ENCODE measurements at places on chromosomes 13 and 19.

- no peak for DNase-seq
These were observed 4.2 kb upstream of the GP6 start for GRCh38 chr19:55042344-55042678.

- DNase-seq = no peak
These were observed 36.9 kb downstream of the RASA3 start for GRCh38 chr13:114095486-114095885.

DNA sequence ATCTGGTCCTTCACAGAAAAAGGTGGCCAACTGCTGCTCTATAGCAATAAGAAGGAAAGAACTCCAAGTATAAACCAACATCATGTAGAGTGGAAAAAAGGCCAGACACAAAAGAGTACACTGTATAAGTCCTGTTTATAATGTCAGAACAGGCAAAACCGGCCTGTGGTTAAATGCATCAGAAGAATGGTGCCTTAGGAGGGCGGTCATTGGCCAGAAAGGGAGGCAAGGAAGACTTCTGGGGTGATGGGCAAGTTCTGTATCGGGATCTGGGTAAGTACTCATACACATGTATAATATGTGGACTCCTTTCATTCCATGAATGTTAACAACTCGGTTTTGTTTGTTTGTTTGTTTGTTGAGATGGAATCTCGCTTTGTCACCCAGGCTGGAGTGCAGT lies 4.1 kb downstream of the ETHE1 start:
- no peak for DNase-seq

GRCh38 chr13:66506979-66507378 lies 723.2 kb downstream of the PCDH9 start:
- DNase-seq = no peak

DNA sequence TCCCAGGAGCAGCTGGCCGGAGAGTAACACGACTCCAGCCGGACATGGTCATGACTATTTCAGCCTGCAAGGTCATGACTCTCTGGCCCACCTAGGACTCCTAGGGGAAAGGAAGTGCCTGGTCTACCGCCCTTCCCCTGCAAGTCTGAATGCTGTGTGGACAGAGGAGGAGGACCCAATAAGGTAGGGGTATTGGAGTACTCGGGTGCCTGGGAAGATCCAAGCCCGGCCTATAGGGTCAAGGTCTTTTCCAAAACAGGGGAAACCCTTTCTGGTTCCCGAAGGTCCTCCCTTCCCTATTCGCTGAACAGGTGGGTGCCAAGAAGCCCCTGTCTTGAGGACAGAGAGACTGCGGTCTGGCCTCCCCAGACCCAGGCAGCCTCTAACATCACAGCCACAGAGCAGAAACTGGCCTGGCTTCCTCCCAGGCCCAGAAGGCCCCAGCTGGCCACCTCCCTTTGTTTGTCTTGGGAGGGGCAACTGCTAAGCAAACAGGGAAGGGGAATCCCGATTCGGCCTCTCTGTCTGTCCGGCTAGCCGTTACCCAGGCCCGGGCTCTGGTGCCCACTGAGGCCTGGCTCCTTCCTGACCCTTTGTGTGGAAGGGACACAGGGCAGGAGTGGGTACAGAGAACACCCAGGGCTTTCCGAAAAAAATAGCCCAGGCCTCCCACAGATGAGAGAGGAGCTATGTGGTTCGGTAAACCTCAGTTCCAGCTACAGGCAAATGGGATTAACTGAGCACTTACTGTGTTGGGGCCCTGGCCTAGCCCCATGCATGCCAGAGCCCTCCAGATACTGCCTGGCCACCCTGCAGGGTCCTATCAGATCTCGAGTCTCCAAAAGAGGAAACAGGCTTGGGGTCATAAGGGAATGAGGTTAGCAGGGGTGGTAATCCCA lies 5.2 kb upstream of the GRAMD1A start:
- no peak for DNase-seq

DNA sequence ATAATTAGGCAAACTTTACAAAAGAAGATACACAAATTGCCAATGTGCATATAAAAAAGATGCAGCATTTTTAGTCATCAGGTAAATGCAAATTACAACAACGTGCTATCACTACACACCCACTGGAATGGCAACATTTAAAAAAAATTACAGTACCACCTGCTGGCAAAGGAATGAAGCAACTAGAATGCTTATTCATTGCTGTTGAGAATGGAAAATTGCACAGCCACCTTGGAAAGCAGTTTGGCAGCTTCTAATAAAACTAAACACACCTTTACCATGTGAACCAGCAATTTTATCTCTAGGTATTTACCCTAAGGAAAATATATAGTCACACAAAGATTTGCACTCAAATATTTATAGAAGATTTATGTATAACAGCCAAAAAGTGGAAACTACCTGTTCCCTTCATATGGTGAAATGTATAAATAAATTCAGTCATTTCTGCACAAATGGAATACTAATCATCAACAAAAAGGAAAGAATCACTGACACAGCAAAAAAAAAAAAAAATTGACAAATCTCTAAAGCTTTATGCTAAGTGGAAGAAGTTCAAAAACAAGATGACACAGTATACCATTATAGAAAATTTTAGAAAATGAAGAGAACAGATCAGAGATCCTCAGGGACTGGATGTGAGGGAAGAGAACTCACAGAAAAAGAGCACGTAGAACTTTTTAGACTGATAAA lies 30.3 kb downstream of the OXGR1 start:
- DNase-seq = no peak

GRCh38 chr13:28138012-28138755 lies at the start of gene PAN3:
Gene PAN3 (plus strand): TSS chr13:28138545. CDS start chr13:28138658, 113 bp downstream.
- DNase-seq = peak; percentile 91

GRCh38 chr13:24008679-24009078 lies 111.4 kb upstream of the C1QTNF9B start:
- no peak for DNase-seq

DNA sequence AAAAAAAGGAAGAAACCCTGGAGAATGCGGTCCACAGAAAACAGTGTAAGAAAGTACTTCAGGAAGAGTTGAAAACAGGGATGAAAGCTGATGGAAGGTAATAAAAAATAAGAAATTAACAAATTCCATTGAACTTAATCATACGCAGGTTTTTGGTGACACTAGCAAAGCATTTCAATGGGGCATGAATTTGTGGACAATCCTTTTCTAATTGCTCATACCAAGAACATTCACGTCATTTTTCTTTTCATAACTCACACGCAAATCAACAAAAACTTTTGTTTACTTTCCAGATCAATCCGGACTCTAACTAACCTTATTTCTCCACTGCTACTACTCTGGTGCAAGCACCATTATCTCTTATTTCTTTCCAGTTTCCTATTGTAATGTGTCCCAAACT lies 1195.0 kb downstream of the SLITRK5 start:
- no peak for DNase-seq

DNA sequence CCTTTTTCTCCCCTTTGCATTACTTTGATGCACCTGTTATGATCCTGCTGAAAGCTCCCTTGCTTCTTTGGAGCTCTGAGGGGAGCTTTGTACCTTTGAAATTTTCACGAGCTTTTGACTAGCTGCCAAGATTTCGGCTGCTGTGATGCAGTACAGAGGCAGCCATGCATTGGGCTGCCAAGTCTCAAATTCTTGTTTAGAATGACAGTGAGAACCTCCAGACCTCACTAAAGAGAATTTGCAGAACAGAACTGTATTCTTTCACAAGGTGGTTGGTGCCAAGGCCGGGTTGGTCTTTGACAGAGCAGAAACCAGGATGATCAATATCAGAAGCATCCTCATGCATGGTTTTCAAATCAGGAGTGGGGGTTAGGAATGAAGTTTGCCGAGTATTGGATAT lies 414.8 kb downstream of the GPC5 start:
- DNase-seq = no peak

- DNase-seq = no peak
These were observed 61.4 kb downstream of the MICU2 start for GRCh38 chr13:21542563-21542962.

GRCh38 chr13:53110614-53111013 lies 82.0 kb downstream of the OLFM4 start:
- no peak for DNase-seq

DNA sequence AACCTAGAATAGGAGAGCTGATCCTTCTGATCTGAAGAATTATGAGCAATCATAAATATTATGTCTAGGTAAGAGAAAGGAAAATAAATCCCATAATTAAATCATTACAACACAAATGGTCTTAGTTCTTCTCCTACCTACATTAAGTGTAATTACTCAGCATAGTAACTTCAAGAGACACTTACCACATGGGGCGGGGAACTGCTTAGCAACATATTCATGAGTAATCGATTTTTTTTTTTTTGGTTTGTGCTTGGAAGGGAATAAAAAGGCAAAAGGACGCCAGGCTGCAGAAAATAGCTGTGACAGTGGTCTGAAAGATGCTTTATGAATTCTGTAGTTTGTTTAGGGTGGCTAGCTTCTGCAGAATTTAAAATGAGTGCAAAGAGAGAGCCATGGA lies 103.3 kb upstream of the HTR2A start:
- DNase-seq = no peak

DNA sequence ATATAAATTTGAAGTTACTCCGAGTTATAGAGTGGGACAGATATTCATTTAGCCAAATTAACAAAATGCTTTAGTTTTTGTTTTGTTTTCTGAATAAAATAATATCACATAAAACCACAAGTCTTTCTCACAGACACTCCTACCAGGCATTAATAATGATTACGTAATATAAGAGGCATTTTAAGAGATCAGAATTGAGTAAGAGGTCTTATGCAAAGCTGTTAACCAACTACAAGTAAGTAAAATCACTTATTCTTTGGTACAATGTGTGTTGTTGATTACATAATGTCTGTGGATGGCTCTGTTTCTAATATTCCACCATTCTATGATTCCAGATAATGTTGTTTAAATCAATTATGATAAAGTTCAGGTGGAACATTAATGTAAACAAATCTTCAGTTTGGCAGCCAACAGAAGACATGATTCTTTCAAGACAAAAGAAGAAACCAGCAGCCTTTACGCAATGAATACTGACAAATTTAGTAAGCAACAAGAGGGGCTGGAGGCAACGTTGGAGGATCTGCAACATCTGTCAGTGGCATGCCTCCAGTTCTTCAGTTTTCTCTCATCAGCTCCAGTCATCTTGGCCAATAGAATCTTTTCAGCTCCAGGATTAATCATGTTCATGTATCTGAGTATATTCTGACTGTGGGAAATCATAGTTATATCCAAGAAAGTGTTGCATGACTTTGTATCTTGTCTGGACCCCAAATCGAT lies 403.8 kb downstream of the SLITRK5 start:
- no peak for DNase-seq

GRCh38 chr13:114061047-114061446 lies 71.4 kb downstream of the RASA3 start:
- DNase-seq = no peak

DNA sequence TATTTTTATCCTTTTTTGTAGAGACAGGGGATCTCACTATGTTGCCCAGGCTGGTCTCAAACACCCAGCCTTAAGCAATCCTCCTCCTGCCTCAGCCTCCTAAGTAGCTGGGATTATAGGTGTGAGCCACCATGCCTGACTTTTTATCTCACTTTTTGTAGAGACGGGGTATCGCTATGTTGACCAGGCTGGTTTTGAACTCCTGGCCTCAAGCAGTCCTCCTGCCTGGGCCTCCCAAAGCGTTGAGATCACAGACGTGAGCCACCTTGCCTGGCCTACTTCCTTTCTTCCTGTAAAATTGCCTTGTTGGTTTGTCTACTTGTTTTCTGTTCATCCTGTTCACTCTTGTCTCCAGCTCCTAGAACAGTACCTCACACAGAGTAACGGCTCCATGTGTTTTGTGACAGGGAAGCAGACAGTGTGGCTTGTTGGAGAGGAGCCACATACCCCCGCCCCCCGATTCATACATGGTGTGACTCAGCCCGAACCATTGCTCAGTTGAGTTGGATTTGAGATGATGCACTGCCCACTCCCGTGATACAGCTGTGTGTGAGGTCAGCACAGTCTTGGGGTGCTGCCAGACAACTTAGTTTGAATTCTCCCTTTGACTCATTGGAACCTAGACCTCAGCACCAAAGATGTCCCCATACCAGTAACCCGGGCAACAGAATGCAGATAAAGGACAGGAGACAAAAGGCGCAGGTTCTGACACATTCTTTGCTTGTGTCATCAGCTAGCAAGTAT lies 34.2 kb downstream of the GPR42 start:
- DNase-seq = peak; percentile 34

DNA sequence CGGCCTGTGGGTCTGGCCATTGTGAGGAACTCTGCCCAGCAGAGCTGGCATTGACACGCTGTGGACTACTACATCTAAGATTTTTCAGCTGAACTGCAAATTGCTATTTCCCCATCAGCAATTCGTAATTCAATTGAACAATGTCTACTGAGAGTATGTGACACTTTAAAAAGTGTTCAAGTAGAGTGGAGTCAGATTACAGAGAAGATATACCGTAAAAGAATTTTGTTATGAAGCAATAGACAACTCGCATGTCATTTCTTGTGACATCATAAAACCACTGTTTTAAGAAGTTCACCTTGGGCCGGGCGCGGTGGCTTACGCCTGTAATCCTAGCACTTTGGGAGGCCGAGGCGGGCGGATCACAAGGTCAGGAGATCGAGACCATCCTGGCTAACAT lies 32.5 kb upstream of the C1QTNF9 start:
- no peak for DNase-seq

- peak; percentile 57 for DNase-seq
These were observed 44.5 kb upstream of the GTF3A start for GRCh38 chr13:27379694-27380641.

GRCh38 chr19:33448159-33448516 lies 73.5 kb downstream of the PEPD start:
- DNase-seq = no peak

DNA sequence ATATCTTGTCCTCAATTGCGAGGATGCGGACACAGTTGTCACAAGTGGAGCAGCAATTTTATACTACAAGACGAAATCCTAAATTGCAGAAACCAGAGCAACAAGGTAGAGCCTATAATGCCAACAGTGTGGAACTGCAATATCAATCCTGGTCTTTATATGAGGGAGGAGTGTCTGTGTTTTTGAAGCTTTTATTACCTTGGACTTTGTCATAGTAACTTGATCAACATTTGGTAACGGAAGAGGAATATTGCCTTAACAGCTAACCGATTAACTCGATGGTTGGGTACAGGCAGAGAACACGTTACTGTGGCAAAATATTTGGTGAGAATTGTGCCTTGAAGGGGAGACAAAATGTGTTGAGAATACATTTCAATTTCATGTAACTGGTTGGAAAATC lies 661.5 kb downstream of the FGF9 start:
- DNase-seq = no peak

DNA sequence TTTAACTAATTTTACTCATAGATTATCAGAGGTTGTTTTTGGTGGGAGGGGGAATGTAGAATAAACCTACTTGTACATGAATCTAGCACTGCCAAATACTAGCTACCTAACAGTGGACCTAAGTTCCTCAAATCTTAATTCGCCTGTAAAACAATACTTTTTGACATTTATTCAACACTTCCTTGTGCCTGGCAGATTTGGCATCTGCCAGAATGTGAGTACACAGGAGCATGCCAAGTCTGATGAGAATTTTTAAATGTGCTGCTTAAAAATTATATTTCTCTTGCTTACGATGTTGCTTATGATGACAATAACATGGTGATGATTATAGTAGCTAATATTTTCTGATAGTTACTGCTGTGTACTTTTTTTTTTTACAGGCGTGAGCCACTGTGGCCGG lies 240.2 kb upstream of the STARD13 start:
- no peak for DNase-seq

Data from activated naive CD8-positive, alpha-beta T cell treated with anti-CD3 and anti-CD28 coated beads for 36 hours (primary cell).